ENCODE measurements at places on chromosomes 1 and 21.

DNA sequence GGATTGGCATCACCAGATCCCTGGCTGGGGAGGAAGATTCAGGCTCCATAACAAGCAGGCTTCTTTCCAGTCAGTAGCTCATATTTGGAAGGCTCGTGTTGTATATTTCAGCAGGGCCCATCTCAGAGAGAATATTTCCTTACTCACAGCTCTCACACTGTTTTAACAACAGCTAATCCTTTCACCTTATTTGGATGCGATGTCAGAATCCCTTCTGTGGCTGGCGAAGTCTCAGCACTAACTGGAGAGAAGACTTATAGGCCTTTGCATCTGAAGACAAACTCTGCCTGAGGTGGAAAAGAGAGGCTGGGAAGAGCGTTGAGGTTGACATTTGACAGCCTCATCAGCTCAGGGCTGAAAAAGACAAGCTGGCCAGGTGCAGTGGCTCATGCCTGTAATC, 47.2 kb upstream of the CAPZB start:
- DNase-seq: no peak

DNA sequence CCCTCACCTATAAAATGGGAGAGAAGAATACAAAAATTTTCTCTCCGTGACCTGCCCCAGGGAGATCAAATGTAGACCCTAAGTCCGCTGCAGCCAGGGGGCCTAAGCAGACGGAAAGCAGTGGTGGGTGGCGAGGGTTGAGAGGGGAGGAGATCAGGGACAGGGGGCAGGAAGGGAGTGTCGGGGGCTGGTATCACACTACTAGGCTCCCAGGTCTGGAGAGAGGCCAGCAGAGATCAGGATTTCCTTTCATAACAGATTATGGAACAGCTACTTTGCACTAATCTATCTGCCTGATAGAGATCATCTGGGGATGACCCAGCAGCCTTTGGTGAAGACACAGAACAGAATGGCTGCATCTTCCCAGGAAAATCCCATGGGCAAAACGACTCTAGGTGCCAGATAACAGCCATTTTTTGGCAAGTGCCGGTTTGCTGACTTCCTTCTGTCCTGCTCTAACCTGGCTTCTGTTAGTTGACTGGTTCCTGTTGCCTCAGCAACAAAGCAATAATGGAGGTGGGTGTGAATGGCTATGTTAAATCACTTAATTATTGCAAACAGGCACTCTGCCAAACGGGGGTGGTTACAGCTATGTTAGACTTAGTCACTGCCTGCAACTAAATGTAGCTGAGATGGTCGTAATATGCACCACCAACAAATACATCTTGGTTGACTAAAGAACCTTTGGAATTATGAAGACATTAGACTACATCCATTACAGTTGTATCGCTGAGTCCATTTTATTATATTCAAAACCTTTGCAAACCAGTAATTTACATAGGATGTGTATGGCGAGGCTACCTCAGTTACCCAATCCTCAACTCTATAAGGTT, 30.0 kb upstream of the EPS8L3 start:
- no peak for DNase-seq

GRCh38 chr1:26729633-26730032, 33.8 kb downstream of the ARID1A start:
- DNase-seq: no peak

GRCh38 chr21:43805275-43805800, 16.0 kb downstream of the RRP1 start:
- DNase-seq: no peak

DNA sequence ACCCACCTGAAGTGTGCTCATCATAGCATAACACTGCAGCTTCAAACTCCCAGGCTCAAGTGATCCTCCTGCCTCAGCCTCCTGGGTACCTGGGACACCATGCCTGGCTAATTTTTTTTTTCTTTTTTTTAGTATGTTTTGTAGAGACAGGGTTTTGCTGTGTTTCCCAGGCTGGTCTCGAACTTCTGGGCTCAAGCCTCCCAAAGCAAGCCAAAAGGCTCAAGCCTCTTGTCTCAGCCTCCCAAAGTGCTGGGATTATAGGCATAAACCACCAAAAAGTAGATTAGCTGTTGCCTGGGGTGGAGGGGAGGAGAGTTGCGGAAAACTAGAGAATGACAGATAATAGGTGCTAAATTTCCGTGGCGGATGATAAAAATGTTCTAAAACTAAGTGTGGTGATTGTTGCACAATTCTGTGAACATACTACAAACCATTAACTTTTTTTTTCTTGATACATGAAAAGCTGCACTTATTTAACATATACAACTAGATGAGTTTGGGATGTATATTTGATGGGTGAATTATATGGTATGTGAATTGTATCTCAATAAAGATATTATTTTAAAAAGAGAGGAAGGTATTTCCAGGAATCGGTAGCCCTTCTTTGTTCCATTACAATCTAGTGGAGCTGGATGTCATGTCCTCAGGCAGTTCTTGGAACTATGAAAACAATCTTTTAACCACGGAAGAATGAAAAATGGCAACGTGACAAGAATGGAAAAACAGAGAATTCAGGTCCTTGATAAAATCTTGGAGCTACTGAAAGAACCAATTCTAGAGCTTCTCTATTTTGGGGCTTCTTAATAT, 27.3 kb upstream of the MED18 start:
- no peak for DNase-seq

GRCh38 chr1:214918745-214919144, 163.8 kb upstream of the KCNK2 start:
- DNase-seq: no peak

GRCh38 chr1:223711173-223711572, 1.2 kb upstream of the CAPN2 start:
- no peak for DNase-seq

DNA sequence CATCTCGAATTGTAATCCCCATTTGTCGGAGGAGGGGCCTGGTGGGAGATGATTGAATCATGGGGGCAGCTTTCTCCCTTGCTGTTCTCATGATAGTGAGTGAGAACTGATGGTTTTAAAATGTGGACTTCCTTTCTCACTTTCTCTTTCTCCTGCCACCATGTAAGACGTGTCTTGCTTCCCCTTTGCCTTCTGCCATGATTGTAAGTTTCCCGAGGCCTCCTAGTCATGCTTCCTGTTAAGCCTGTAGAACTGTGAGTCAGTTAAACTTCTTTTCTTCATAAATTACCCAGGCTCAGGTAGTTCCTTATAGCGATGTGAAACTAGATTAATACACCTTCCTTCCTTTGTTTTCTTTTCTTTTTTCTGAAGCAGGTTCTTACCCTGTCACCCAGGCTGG, 13.9 kb downstream of the DNAJC6 start:
- no peak for DNase-seq

DNA sequence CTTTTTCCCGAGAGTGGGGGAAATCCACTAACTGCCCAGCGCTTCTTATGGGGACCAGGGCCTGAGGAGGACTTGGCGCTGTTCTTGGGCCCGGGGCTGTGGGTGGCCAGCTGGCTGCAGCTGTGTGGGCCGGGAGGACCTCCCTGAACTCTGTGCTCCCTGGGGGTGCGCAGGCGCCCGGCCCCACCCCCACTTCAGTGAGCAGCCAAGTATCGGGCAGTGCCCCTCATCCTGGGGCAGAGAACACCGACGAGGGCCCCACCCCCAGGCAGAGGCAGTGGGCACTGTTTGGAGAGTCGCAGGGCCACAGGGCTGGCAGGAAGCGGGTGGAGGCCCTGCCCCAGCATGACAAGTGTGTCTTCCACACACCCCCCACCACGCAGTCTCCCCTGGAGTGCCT, 32.5 kb upstream of the SLC19A1 start:
- no peak for DNase-seq

DNA sequence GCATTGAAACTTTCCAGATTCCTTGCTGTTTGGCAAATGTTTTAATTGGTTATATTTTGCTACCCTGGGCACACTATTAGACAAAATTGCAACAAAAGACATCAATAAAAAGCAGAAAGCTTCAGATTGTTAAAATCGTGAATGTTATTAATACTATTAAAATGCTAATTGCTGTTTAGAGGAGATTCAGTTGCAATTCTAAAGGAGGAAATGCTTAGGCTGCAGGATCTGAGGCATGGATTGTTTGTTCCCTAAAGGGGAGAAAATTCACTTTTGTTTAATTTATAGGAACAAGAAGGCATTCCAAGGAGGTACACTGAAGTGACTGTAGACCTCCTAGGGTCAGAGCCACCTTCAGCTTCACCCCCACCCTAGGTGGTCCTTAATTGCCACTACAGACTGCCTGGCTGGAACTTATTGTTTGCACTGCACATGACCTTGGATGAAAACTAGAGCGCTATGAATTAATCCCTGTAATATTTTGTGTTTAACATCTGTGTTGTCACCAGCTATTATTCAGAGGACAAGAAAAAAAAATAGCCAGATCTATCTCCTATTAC, 1266.9 kb upstream of the ADGRL2 start:
- no peak for DNase-seq

DNA sequence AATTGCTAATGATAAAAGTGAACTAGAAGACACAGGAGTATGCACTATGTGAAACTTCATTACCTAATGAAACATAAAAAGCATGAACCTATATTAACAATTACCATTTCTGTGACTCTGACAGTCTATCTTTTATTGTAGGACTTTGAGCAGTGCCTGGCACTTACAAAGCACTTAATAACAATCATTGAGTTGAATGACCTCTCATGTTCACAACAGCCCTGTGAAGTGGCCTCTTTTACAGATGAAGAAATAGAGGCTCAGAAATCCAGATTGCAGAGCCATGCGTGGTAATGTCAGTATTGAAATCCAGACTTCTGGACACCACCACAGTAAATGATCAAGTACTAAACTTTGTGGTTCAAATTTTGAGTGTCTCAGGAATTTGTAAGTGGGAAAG, 326.4 kb downstream of the NTNG1 start:
- no peak for DNase-seq

DNA sequence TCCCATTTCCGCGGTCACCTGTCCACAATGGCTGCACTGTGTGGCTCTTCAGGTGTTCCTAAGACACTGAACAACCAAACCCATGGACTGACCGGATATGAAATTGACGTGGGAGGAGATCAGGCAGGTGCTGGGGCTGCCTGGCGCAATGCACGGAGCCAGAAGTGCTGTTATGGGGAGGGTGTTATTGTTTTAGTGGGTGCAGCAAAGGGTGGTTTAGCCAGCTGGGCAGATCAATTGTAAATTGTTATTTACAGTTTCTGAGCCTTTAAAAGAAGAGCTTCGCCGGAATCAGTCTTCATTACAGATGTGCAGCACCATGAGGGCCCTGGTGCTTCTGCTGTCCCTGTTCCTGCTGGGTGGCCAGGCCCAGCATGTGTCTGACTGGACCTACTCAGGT, at the start of gene CA6:
CA6 (plus strand) TSS at position 301 of the 400 bp plus-strand sequence; CDS start at position 320, 19 bp downstream.
- DNase-seq: no peak

GRCh38 chr1:39688706-39689105, 2.5 kb downstream of the HPCAL4 start:
- DNase-seq: no peak

- no peak for DNase-seq
Observed at GRCh38 chr1:113507552-113508214, 117.4 kb downstream of the MAGI3 start.

- DNase-seq: no peak
Observed at GRCh38 chr1:6329396-6329795, 64.2 kb downstream of the ACOT7 start.

DNA sequence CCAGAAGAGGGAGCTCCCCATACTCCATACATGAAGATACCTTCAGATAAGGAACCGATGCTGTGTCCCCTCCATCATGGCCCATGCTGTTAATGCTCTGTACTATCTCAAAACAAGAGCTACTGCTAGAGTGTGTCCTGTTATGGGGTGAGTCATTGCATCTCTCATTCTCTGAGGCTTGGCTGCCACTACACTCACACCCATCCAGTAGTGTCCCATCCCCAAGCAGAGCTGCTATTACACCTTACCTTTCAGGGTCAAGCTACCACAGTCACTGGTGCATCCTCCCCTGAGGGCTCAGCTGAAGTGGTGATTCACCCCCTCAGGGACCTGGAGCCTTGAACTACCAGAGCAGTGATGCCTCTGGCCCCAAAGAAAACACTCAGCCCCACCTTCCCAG, 198.5 kb downstream of the PLA2G4A start:
- DNase-seq: no peak

DNA sequence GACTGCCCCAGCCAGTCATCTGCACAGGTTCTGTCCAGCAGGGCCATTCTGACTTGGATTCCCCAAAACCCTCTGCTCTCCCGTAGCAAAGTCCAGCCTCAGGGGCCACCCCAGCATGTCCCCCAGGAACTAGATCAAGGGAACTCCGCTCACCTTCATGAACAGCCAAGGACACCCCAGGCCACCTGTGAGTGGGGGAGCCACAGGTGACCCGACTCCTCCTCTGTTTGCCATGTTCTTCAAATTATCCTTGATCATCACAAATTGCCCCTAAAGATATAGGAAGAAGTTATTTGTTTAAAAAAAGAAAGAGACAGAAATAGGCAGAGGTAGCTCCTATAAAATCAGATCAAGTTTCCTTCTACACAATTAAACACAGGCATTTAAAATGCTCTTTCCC, 475.0 kb downstream of the MATN1 start:
- no peak for DNase-seq

- no peak for DNase-seq
Observed at GRCh38 chr1:38030596-38031512, 15.7 kb downstream of the POU3F1 start.

- no peak for DNase-seq
Observed at GRCh38 chr1:202860744-202861419, 28.1 kb downstream of the RABIF start.

DNA sequence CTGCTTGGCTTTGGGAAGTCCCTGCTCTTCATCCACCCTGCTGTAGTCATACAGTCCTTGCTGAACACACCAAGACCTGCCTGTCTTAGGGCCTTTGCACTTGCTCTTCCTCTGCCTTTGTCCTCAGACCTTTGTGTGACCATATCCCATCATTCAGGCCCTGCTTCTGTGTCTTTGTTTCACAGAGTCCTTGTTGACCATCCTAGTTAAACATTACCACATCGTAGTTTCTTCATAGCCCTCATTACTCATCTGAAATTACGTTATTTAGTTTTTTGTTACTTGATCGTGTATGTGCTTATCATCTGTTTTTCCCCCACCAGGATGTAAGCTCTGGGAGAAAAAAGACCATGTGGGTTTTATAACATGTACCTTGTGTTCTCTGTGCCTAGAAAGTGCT, 18.3 kb upstream of the SPRR5 start:
- DNase-seq: no peak

DNA sequence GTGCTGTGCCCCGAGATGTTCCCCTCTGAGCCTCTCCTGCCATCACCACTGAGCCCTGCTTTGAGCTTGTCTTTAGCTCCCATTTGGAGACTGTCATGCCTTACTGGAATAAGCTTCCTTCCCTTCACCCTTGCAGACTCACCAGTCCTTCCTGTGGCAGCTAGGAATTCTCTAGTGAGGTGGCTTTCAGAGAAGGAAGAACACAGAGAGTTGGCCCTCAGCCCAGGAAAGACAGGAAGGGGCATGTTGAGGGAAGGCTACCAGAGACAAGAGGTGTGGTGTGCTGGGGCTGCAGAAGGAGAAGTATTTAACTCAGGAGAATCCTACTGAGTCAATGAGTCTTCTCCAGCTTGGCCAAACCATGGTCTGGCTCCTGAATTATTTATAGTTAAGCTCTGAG, 76.3 kb downstream of the UCK2 start:
- DNase-seq: no peak

GRCh38 chr1:94641990-94642389, 100.4 kb upstream of the F3 start:
- DNase-seq: no peak
